MM.1S (cell line): ENCODE measurements at places on chromosomes 1 and 21.

DNA sequence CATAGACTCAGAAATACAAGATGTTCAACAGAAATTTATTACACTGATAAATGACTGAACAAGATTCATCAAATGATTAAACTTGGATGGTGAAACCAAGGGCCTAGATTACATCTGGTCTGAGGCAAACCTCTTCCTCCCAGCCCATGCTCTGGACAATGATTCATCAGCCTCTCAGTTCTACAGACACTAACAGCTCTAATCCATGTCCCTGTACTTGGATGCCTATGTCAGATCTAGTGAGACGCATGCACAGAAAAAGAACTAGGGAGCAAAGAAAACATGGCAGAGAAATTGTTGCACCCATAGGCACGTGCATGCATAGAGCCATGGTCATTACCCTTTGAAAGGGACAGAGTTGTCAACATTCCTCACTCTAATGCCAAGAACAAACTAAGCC lies 250.1 kb downstream of the KCNH1 start:
- no peaks in the 10 kb centered on the region for H3K36me3 ChIP-seq
- no peak for DNase-seq
- H3K4me1 ChIP-seq, result no peaks in the 10 kb centered on the region
- H3K27ac ChIP-seq, result no peak overlapping the region
- no peak overlapping the region for H3K4me3 ChIP-seq

GRCh38 chr1:153985341-153985912 lies 712 bp downstream of the RAB13 start:
- H3K27me3 ChIP-seq, result peaks cover 5% of the 10 kb centered on the region; the same call in 1 of the 2 replicates
- H3K4me3 ChIP-seq, result no peak overlapping the region
- DNase-seq, result no peak
- H3K36me3 ChIP-seq, result no peaks in the 10 kb centered on the region

DNA sequence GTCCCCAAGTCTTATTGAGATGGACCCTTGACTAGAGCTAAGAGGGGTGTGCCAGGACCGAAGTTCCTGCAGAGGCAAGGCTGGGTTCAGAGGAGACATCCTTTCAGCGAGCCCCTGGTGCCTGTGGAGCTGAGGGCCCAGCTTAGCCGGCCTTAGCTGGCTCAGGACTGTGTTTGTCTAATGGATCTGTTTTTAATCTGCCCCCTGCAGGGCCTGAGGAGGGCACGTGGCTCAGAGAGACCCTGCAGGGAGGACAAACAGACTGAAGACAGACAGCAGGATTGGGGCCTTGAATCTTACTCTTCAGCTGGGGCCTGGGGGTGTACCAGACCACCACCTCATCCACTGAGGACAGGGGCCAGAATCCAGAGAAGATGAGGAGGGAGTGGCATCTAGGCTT lies 1.6 kb downstream of the CRABP2 start:
- no peak for DNase-seq
- peaks cover 16% of the 10 kb centered on the region for H3K4me1 ChIP-seq
- H3K27me3 ChIP-seq, result peaks cover 68% of the 10 kb centered on the region
- no peak overlapping the region for H3K27ac ChIP-seq
- no peak overlapping the region for H3K4me3 ChIP-seq
- H3K36me3 ChIP-seq, result no peaks in the 10 kb centered on the region

- peak overlapping the region; percentile 80 for H3K4me3 ChIP-seq
- no peak for DNase-seq
- H3K27me3 ChIP-seq, result no peaks in the 10 kb centered on the region
- H3K4me1 ChIP-seq, result peaks cover 14% of the 10 kb centered on the region
- no peaks in the 10 kb centered on the region for H3K36me3 ChIP-seq
Measured at GRCh38 chr21:46636181-46636512, 673 bp downstream of the PRMT2 start.

GRCh38 chr1:75188892-75189291 lies 54.7 kb downstream of the LHX8 start:
- no peak for DNase-seq
- no peaks in the 10 kb centered on the region for H3K36me3 ChIP-seq
- no peak overlapping the region for H3K4me3 ChIP-seq
- no peaks in the 10 kb centered on the region for H3K27me3 ChIP-seq
- H3K27ac ChIP-seq, result no peak overlapping the region
- no peaks in the 10 kb centered on the region for H3K4me1 ChIP-seq

DNA sequence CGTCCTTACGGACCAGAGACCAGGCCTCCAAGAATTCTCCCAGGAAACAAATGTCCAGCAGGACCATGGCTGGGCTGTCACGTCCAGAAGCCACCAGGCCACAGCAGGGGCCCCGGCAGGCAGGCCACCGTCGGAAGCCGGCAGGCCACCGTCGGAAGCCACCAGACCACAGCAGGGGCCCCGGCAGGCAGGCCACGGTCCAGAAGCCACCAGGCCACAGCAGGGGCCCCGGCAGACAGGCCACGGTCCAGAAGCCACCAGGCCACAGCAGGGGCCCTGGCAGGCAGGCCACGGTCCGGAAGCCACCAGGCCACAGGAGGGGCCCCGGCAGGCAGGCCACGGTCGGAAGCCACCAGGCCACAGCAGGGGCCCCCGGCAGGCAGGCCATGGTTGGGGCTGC lies 67.0 kb upstream of the PDE9A start:
- no peak for DNase-seq
- H3K4me1 ChIP-seq, result no peaks in the 10 kb centered on the region
- H3K27ac ChIP-seq, result no peak overlapping the region
- no peaks in the 10 kb centered on the region for H3K36me3 ChIP-seq

DNA sequence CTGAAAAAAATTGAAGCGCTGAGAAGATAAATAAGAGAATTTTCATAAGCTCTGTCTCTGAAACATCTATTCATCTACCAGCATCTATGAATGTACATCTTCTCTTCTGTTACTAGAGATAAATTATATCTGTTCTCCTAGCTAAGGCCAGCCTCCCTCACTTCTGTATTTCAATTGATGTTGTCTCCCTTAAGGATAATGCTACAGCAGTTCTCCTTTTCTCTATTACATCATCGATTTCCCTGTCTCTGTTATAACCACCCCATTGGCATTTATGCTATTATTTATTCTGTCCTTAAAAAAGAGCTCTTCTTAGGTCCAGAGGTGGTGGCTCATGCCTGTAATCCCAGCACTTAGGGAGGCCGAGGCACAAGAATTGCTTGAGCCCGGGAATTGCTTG lies 42.9 kb upstream of the TMCO2 start:
- no peak overlapping the region for H3K4me3 ChIP-seq
- no peak for DNase-seq
- H3K36me3 ChIP-seq, result no peaks in the 10 kb centered on the region; the same call in 1 of the 2 replicates
- H3K27me3 ChIP-seq, result no peaks in the 10 kb centered on the region
